ENCODE measurements at places on chromosomes 2 and 18.
A peak's percentile ranks its signal among the peaks of the same experiment; 100 is the strongest.

DNA sequence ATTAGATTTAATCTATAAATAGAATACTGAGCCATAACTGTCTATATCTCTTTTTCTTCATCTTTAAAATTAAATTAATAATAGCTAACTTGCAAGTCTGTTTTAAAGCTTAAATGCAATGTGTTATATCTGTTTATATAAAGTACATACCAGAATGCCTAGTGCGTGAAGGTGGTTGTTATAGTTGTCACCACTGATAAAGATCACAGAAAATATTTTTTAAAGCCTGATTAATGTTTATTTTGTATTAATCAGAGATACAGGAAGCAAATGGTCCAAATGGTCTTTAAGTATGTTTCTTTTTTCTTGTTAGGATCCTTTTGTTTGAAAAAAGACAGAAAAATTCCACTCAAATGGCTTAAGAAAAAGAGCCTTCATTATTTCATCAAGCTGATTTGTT, 560.6 kb downstream of the CPS1 start:
- no peak for DNase-seq

GRCh38 chr2:54073796-54074195, 41.6 kb upstream of the ACYP2 start:
- no peak for DNase-seq

- no peak for DNase-seq
These were observed 87.6 kb downstream of the C2orf74 start for GRCh38 chr2:61249521-61250071.

- DNase-seq = no peak
These were observed 161.1 kb downstream of the GFPT1 start for GRCh38 chr2:69225933-69226332.

- no peak for DNase-seq
These were observed at the start of gene WNT10A for GRCh38 chr2:218880102-218880858. TSS of gene WNT10A (plus strand) at chr2:218880852. CDS start at chr2:218880996, 144 bp downstream.

DNA sequence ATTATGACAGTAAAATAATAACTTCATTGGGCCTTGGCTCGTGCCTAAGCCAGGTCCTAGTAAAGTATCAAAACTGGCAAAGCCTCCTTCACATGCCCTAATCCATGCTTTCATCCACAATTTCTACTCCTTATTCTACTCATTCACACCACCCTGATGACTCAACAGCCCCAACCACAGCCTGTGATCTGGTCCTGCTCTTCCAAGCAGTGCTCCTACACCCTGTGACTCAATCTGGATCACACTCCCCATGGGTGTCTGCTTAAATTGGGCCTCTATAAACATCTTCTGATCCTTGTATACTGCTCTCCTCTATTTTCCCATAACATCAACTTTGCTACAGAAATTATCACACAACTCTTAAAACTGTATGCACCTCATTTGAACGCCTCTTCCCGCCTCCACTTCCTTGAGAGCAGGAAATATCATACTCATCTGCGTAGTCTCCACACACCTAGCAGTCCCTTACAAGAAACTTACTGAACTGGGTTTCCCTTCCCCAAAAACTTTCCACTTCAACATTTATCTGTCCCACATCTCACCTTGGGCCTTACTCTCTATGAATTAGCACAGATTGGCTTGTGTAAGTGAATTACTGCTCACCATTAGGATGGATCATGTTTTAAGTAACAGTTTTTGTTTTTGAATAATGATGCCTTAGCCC, 15.9 kb downstream of the GTF3C3 start:
- DNase-seq = no peak

GRCh38 chr2:237290261-237290660, 123.7 kb downstream of the COL6A3 start:
- DNase-seq = no peak

GRCh38 chr2:218291318-218292047, 820 bp downstream of the TMBIM1 start:
- no peak for DNase-seq

GRCh38 chr18:55317324-55317723, 270.7 kb downstream of the TCF4 start:
- DNase-seq = no peak

DNA sequence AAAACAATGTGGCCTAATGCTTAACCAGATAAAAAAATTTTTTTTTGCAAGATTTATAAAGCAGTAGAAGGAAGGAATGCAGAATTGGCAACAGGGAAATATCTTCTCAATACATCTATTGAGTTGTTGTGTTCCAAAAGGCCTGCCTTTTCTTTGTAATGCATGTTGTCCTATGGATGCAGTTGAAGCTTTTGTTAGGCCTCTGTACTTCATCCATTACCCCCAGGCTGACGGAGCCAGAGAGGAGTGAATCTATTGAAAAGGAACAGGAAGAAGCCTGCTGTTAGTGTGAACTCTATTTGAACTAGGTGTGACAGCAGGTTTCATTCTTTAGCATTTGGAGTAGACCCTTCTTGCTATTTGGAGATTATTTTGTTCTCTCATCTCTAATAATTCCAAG, 56.5 kb downstream of the MTX2 start:
- DNase-seq = peak; percentile 61

DNA sequence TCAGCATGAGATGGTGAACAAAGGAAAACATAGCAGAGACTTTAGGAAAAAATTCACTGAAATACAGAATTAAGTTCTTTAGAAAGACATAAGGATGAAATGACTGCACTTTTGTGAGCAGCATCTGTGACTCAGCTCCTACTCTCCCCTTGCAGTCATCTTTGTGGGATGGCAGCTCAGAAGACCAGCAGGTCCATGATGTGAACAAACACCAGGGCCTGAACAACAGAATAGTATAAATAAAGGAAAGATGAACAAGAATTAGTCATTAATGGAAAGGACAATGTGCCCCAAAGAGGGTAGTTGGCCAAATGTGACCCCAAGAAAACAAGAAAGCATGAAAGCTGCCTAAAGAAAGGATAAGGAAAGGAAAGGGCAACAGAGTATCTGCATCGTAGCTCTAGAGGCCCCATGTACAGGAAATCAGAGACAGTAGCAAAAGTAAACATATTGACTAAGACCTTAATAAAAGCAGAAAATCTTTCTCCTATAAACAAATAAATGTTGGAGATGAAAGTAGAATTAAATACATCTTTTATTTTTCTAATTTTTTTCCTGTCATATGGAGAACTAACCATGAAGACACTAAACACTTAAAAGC, 318.0 kb downstream of the ZEB2 start:
- DNase-seq = no peak

DNA sequence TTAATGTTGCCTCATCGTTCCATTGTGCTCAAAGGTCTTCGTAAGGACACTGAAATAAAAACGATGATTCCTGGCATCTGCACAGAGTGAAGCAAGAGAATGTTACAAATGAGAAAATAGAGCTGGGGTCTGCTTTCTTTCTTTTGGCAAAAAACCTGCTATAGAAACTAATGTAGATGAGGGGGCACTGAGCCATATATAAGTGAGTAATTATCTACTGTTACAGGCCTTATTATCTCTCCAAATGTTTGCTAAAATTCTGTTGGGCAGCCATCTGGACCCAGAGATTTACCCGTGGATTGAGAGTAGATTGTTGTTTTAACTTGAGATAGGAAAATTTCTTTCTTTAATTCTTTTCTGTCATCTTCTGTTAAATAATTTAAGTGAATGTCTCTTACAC, 472.5 kb upstream of the PIK3C3 start:
- DNase-seq = no peak

DNA sequence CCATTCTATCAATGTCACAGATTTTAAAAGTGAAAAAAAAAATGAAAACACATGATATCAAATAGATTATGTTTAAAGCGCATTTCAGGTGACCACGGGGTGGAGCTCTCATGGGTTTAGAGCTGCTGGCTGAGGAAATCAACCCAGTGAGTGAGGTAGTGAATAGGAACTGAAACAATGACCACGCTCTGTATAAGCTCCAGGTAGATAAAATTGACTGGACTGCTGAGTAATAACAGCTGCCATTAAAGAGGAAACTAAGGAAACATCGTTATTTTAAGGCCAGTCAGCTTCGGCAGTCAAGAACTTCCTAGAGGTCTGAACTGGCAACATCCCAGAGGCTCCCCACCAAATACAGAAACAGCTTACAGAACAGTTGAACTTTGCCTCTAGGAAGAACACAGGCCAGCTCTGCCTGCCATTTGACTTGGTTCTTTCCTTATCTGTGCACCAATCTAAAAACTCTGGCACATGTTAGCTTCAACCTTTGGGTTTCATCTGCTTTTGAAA, 185.9 kb downstream of the PDE1A start:
- DNase-seq = peak; percentile 70

GRCh38 chr2:164430166-164430783, 191.0 kb downstream of the GRB14 start:
- peak; percentile 69 for DNase-seq

DNA sequence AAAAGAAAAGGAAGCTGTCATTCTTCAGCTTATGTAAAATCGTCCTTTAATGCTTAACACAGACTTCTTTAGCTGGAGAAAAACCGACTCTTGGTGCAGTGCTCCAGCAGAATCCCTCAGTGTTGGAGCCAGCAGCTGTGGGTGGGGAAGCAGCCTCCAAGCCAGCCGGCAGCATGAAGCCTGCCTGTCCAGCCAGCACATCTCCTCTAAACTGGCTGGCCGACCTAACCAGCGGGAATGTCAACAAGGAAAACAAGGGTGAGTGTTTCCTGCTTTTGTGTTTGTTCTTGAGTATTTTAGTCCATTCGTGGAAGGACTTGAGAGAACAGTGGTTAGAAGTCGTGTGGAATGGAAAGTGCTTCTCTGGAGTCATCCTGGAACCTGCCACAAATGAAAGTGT, 38.9 kb downstream of the KDM3A start:
- no peak for DNase-seq

GRCh38 chr2:230762317-230762896, 49.8 kb downstream of the CAB39 start:
- DNase-seq = no peak

- DNase-seq = no peak
These were observed 4.1 kb downstream of the TMEM237 start for GRCh38 chr2:201639205-201639604.

DNA sequence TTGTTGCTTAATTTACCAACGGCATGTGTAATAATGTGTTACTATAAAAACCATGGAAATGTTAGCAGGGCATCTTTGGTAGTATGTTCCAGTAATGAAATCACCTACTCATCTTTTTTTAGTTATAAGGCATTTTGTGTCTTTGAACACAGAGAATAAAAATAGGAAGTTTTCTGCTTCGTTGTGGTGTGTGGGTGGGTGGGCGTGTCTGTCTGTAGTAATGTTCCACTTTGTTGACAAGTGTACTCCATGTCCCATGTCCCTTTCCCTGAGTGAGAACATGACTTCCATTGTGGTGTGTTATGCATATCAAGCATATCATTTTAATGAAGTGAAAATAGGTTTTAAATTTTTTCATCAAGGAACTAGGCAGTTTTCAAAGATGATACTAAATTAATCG, 149.3 kb downstream of the VWC2L start:
- no peak for DNase-seq

GRCh38 chr18:64180617-64181016, 31.7 kb upstream of the LINC00305 start:
- DNase-seq = no peak

DNA sequence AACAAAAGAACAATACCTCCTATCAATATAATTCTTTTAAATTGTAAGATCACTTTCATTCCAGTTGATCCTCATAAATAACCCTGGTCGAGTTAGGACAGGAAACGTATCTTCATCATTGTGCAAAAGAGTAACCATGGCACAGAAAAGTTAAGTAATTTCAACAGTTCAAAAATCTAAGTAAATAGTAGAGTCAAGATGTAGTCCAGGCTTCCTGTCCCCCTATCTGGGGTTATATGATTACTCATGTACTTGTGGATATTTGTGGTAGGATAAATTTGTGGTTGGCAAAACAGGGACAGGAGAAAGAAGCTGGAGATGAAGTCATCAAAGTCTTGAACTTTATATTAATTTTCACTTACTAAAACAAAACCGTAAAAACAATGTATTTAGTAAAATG, 772.6 kb downstream of the TSN start:
- DNase-seq = no peak

DNA sequence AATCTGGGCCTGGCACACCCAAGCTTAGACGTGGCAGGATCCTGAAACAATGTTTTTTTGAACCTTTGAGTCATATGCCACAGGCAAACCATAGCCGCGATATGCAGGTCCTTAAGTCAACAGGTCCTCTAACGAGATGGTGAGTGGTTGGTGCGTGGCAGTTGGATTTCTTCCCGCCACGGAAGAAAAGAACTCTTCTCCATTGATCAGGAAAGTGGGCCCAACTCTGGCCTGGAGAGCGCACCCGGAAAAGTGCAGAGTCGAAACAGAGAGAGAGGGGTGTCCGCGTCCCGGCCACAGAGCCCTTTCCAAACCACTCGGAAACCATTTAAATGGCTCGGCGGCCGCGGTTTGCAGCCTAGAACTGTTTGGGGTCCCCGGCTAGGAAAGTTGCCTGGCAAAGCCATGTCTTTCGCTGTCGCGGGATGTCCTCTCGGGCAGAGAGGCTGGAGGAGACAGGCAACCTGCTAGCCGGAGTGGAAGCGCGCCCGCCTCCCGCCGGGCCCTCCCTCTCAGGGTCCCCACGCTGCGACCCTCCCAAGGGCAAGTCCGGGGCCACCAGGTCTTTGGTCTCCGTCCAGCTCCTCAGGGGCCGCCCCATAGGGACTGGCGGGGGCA, 777 bp downstream of the GALNT3 start:
- DNase-seq = peak; percentile 47

GRCh38 chr2:46169467-46169866, 127.7 kb upstream of the EPAS1 start:
- no peak for DNase-seq

GRCh38 chr2:43131051-43131889, 95.1 kb downstream of the ZFP36L2 start:
- DNase-seq = peak; percentile 0

DNA sequence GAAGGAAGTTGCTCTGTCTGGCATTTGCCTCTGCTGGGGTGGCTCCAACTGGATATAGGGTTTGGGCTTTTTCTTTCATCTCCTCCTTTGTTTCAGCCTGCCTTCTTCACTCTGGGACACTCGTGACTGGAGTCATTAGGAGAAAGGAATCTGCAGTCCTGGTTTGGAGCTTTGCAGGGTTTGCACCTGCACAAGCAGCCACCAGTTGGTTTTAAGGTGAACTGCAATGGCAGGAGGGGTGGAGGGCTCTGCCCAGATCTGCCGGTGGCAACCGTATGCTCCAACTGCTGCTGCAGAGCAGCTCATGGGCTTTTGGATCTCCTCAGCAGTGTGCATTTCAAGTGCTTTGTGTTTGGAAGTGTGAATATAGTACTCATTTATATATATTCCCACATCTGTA, 131.3 kb upstream of the MGAT5 start:
- DNase-seq = no peak

GRCh38 chr2:72103690-72104089, 44.0 kb downstream of the CYP26B1 start:
- no peak for DNase-seq
